ENCODE measurements at places on chromosomes 6 and 20. TPM values are rescaled to one million over a fixed set of nuclear protein-coding genes. Genes with fewer than 3 reads are reported as not detected.

PLG gene
- not detected for total RNA-seq

WFDC11 gene
- not detected for total RNA-seq

ADGRF1 gene
- not detected for total RNA-seq

BMP2 gene
- 16.3 TPM for total RNA-seq

PROKR2 gene
- not detected for total RNA-seq

ERGIC3 gene
- 412 TPM for total RNA-seq

TRAPPC3L gene
- 0.11 TPM for total RNA-seq

Measured in articular chondrocyte of knee joint (primary cell).